ENCODE measurements at places on chromosomes 11 and 22.

- DNase-seq: peak; percentile 52
These were observed 5.4 kb downstream of the CRY2 start for GRCh38 chr11:45852712-45853101.

GRCh38 chr22:49268924-49269323, 558.7 kb downstream of the BRD1 start:
- DNase-seq: no peak

DNA sequence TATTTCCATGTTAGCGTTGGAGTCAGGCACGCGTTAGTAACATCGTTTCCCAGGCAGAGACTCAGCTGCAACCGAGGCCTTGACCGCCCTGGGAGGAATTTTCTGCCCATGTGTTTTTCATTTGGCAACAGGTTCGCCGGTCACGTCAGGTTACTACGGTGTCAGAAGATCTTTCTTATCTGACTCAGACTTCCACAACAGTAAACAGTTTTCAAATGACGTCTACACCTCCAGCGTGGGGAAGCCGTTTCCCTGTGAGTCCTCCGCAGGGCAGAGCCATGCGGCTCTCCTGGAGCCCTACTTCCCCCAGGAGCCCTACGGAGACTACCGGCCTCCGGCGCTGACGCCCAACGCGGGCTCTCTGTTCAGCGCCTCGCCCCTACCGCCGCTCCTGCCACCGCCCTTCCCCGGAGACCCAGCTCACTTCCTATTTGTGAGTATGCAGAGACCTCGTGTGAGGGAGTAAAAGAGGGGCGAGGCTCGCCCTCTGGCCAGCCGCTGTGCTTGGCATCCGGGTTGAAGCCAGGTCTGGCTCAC, 14.3 kb upstream of the POU2AF3 start:
- DNase-seq: no peak

GRCh38 chr22:40376149-40376548, 5.8 kb downstream of the SGSM3 start:
- DNase-seq: no peak

DNA sequence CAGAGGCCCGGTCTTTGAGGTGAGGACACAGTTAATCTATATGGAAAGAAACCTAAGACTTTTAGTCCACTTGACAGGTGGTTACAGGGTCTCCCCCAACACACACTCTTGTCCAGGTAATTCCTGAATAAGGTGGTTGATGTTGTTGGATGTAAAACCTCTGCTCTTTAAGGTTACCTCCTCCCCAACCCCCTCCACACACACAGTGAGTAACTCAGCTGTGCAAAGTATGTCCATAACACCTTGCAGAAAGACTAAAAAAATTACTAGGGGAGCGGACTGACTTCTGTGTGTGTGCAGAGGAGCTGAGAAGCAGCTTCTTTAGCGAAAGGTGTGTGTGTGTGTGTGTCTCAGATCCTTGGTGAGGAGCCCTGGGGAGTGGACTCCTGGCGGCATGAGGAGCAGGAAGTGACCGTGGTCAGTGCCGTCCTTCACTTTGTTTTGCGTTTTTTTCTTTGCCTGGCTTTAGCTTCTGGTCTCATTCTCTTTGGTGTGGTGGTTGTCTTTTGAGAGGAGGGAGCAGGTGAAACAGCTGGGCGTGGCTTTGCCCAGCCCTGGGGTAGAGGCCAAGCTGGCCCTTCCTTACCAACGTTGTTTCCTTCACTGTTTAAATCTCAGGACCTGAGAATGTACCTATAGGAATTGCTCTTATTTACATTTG, 1.7 kb downstream of the ZBED4 start:
- DNase-seq: no peak

DNA sequence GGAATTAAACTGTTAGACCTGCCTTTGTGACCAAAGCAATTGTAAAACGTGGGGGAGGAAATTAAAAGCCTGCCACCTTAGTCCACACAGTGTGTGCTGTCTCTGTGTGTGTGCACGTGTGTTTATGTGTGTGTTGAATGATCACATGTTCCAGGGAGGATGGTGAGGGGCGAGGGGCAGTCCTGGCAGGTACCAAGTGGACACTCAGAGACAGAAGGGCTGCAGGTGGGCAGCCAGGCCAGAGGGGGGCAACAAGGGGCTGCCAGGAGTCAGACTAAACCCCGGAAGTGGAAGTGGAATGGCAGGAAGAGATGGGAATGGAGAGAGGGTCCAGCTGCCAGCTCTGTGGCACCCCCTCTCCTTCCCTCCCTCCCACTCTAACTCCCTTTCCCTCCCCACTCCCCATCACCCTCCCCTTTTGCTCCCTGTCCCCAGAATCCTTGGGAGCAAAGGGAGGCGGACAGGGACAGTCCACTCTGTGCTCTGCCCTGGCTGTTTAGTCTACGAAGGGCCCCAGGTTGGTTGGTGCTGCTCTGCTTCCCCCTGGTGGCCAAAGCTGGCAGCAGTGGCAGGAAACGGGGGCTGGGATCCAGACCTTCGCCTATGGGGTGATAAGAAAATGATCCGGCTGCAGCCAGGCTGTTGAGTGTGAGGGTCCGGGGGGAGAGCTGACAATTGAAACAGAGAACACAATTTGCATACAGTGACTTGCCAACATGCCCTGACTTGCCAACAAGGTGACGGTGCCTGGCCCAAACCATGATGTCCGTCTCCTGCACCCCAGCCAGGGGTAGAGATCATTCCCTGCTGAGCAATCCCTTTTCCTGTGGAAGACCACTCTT, 24.4 kb downstream of the P2RY2 start:
- peak; percentile 83 for DNase-seq

DNA sequence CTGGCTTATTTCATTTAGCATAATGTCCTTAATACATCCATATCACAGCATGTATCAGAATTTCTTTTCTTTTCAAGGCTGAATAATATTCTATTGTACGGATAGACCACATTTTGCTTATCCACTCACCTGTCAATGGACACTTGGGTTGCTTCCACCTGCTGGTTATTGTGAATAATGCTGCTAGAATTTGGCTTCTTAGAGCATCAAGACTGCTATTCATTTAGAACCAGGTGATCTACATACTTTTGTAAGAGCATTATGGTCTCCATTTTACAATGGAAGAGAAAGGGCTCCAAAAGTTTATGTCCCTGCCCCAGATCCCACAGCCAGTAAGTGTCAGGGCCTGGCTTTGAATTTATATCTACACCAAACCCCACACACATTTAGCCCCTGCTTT, 100.7 kb upstream of the CD82 start:
- no peak for DNase-seq

GRCh38 chr22:35450824-35451569, 51.1 kb downstream of the MCM5 start:
- DNase-seq: no peak

GRCh38 chr22:29306175-29306834, at the start of gene GAS2L1:
Gene GAS2L1, plus strand, starts transcription at chr22:29306650. Its CDS starts 1,456 bp downstream, at chr22:29308106.
- DNase-seq: peak; percentile 91

DNA sequence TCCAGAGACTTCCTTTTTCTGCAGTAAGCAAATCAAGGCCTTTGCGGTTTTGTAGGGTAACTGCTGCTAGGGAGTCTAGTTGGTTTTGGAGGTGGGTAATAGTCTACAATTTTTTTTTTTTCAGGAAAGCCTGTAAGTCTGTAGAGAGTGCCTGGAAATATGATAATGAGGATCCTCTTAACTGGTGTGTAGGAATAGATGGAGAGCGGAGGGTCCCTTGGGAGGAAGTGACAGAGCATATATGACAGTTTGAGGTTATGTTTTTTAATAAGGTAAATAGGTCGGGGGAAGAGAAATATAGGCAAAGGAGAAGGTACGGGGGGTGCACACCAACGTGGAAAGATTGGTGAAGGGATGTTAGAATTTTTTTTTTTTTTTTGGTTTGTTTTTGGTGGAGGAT, 25.9 kb downstream of the ZNF195 start:
- DNase-seq: no peak

DNA sequence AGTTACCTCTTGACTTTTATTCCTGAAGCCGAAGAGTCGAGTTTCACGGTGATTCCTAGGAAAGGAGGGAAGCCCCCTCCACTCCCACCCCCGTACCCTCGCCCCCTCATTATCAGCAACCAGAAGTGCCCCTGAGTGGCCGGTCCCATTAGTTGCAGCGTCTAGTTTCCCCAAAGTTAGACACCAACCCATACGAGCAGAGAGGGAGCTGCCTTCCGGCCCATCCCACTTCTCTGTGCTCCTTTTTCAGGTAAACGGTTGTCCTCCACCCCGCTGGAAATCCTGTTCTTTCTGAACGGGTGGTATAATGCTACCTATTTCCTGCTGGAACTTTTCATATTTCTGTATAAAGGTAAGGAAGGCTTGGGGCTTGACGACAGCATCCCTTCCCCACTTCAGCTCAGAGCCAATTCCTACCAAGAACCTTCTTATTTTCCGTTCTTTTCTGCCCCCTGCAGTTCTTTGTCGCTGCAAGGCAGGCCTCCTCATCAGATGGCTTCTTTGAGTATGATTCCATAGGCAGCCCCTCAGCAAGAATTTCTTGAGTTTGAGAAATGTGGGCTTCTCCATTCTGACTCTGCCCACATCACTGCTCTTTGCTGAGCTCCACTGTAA, 701 bp downstream of the TMEM216 start:
- no peak for DNase-seq

DNA sequence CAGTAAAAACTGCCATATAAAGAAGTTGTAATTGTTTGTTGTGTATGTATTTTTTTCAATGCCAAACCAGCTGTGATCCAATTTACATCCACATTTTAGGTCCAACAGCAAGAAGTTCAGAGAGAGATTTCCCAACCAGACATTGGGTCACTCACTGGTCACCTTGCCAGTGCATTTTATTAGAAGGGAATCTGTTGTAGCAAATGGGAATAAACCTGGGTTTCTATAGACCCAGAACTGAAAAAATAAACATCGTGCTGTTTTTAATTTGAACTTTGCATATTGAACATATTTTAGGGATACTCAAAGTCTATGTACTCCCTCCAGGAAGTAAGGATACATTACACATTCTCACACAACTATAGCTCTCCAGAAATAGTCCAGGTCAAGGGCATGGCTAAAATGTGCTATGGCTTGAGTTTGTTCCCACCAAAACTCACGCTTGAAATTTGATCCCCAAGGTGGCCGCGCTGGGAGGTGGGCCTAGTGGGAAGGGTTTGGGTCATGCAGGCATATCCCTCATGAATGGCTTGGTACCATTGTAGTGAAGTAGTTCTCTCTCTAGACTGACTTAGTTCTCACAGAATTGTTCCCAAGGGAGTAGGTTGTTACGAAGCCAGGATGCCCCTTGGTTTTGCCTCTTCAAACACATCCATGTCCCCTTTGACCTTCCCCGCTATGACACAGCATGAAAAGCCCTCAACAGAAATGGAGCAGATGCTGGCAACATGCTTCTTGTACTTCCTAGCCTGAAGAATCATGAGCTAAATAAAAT, 90.9 kb downstream of the RRAS2 start:
- DNase-seq: no peak

GRCh38 chr11:131973061-131973460, 602.6 kb downstream of the NTM start:
- no peak for DNase-seq

DNA sequence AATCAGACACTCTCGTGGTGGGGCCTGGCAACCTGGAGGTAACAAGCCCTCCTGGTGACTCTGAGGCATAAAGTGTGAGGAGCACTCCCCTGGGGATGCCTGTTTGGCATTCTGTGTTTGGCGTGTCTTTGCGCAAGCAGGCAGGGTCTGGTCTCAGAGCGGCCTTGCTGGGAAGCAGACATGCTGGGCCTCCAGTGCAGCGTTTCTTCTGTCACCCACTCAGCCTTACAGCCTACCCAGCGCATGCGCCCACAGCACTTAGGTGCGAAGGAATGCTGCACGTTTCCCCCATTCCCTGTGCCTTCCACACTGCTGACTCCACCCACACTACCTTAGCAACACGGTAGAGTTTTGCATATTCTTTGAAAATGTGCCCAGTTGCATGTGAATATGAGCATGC, 7.4 kb upstream of the CXCR5 start:
- no peak for DNase-seq

- no peak for DNase-seq
These were observed 17.2 kb upstream of the SMCO4 start for GRCh38 chr11:93560199-93560932.

- peak; percentile 18 for DNase-seq
These were observed 67.9 kb downstream of the KCNQ1 start for GRCh38 chr11:2512431-2513407.

- no peak for DNase-seq
These were observed 40.7 kb downstream of the CSTPP1 start for GRCh38 chr11:46977038-46977813.

Measured in left cardiac atrium (tissue), 4 donors.